ENCODE measurements at places on chromosomes 4 and X. TPM values are rescaled to one million over a fixed set of nuclear protein-coding genes. Genes with fewer than 3 reads are reported as not detected.

The RTL9 gene
- total RNA-seq, result 0.17 TPM

The SSX5 gene
- total RNA-seq, result not detected

The TLR10 gene
- total RNA-seq, result not detected

The GPR173 gene
- total RNA-seq, result 2.3 TPM

The AKAP14 gene
- total RNA-seq, result not detected

The BBS12 gene
- total RNA-seq, result 7.4 TPM

The IL21 gene
- total RNA-seq, result not detected

Measured in fibroblast of lung (primary cell).